Progenitor cell of endocrine pancreas (in vitro differentiated cells): ENCODE measurements at places on chromosomes 2 and 18.

DNA sequence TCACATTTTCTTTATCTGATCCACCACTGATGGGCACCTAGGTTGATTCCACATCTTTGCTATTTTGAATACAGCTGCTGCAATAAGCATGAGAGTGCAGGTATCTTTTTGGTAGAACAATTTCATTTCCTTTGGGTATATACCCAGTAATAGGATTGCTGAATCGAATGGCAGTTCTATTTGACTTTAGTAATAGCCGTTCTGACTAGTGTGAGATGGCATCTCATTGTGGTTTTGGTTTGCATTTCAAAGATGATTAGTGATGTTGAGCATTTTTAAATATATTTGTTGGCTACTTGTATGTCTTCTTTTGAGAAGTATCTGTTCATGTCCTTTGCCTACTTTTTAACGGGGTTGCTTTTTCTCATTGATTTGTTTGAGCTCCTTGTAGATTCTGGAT, 72.3 kb downstream of the CCDC138 start:
- DNase-seq: no peak

DNA sequence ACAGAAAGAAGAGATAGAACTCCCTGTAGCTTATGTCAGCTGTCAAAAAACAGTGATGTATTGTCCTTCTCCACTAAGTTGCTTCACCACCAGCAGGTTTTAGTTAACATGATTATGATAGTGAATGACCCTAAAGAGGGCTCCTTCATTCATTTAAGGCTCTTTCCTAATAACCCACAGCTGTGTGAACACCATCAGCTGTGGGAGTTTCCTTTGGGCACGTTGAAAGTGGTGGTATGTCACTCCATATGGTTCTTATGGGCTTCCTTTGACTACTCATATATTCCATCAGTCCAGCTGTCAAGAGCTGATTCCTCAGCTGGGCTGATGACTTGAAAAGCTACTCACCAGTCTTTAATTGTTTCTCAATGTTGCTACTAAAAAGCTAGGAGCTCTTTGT, 210.3 kb downstream of the UBE2E3 start:
- no peak for DNase-seq

- peak; percentile 30 for DNase-seq
Observed at GRCh38 chr2:112482309-112483041, 519 bp downstream of the TTL start.

DNA sequence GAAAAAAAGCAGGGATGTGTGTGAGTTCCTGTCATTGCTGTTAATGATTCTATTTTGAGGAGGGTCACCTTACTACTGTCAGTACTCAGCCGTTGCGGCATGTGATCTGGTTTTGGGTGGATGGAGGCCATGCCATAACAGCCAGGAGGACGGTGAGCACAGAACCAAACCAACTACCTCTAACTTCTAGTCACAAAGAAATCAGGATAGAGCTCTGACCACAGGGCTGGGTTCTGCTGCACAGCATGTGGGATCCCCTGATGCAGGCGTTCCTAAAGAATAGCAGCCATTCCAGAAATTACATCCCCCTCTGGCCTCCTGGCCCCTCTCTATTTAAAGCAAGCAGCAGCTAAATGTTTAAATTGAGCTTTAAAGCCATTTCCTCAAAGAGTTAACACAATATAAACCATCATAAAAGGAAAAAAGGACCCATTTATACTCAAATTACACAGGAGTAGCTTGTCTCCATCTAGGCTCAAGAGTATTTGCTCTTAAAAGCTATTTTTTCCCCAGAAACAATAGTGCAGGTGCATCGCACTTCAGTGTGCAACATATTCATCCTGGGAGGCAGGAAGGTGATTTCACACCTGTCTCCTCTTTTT, 786.4 kb downstream of the RNF144A start:
- DNase-seq: no peak

- DNase-seq: no peak
Observed at GRCh38 chr2:212970132-212970531, 181.3 kb downstream of the IKZF2 start.

- DNase-seq: no peak
Observed at GRCh38 chr2:47512581-47513083, 109.7 kb downstream of the MSH2 start.

DNA sequence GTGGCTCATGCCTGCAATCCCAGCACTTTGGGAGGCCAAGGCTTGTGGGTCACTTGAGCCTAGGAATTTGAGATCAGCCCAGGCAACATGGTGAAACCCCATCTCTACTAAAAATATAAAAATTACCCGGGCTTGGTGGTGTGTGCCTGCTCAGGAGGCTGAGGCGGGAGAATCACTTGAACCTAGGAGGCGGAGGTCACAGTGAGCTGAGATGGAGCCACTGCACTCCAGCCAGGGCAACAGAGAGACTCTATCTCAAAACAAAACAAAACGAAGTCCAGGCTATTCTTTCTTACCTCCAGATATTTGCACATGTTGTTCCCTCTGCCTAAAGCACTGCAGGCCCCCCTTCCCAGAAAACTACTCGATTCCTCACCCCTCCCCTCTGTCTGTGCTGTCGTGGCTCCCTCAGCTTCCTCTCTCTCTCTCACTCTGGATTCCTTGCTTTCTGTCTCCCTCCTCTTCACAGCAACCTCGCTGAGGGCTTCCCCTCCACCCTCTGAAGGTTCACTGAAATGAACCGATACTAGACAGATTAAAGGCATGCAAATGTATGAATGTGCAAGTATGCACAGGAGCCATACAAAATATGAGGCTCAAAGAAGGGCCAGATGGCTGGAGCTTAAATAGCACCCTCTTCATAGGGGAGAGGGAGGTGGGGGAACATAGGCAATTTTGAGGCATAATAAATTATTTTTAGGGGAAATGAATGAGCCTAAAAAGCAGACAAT, 18.5 kb downstream of the TMEM177 start:
- DNase-seq: no peak

DNA sequence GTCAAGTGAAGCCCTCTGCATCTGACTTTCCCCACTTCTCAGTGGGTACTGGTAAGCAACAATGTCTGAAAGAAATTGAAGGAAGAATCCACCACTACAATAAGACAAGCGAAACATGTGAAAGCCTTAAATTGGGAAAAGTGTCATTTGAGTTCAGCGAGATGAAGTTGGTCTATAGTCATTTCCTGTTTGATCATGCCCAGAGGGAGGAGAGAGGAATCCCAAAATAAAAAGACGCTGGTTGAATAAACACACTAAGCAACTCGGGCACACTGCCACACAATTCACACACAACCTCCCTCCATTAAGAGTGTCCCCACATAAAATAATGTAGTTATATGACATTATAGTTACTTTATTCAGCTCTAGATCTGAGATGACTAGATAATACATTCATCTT, 166.1 kb downstream of the CBLN2 start:
- DNase-seq: no peak

- no peak for DNase-seq
Observed at GRCh38 chr2:8753609-8754008, 71.8 kb downstream of the ID2 start.

DNA sequence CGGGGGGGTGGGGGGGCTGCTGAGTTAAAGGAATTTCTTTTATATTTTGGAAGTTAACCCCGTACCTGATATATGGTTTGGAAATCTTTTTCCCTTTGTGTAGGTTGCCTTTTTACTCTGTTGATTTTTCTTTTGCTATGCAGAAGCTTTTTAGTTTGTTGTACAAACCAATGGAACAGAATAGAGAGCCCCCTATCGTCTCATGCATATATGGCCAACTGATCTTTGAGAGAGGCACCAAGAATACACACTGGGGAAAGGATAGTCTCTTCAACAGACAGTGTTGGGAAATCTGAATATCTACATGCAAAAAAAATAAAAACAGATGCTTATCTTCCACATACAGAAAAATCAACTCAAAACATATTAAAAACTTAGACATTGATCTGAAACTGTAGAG, 647.8 kb upstream of the KLHL29 start:
- DNase-seq: no peak

GRCh38 chr2:187985923-187986322, 305.8 kb upstream of the GULP1 start:
- DNase-seq: no peak

DNA sequence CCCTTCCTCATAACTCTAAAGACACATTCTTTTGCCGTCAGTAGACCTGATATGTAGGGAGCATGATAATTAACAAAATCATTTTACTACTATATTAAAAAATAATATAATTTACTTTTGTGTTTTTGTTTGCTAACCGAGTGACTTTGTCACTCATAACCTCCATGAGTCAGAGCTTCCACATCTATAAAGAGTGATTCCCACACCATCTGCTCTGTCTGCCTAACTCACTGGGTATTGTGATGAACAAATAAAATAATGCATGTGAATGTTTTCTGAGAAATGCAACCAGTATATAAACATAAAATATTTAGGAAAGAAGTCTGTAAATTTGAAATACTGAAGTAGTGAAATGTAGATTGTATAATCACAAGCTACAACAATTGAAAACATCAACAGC, 123.4 kb upstream of the DSEL start:
- DNase-seq: no peak

GRCh38 chr2:98334439-98335078, 11.7 kb upstream of the CNGA3 start:
- DNase-seq: no peak

GRCh38 chr2:177355874-177356273, 36.7 kb upstream of the AGPS start:
- no peak for DNase-seq

- DNase-seq: no peak
Observed at GRCh38 chr2:41379496-41380221, 668.2 kb upstream of the PKDCC start.

- no peak for DNase-seq
Observed at GRCh38 chr18:49833814-49834213, 20.5 kb upstream of the ACAA2 start.

- DNase-seq: no peak
Observed at GRCh38 chr2:173831312-173832229, 133.6 kb downstream of the SP3 start.
